ENCODE measurements at places on chromosomes 16 and 17.

- no peak for DNase-seq
Observed at GRCh38 chr17:11485336-11486100, 112.8 kb upstream of the DNAH9 start.

- no peak for DNase-seq
Observed at GRCh38 chr17:45370949-45371413, 54.2 kb upstream of the MAP3K14 start.

DNA sequence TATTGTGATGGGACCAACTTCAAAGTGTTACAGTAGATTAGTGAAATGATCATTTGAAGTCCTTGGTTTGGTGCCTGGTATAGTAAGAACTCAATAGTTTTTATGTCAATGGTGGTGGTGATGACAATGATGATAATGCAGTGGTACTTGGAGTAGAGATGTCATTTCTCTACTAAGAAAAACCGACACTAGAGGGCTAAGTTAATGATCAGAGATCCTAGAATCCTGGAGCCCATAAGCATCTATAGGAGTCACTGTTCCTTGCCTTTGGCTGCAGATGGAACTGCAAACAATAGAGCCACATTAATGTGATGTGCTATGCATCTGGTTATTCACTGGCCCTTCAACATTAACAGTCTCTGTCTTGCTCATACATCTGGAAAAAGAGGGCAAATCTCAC lies 103.8 kb downstream of the ANKFN1 start:
- no peak for DNase-seq

GRCh38 chr16:13390093-13390985 lies 488.9 kb downstream of the SHISA9 start:
- DNase-seq = no peak

DNA sequence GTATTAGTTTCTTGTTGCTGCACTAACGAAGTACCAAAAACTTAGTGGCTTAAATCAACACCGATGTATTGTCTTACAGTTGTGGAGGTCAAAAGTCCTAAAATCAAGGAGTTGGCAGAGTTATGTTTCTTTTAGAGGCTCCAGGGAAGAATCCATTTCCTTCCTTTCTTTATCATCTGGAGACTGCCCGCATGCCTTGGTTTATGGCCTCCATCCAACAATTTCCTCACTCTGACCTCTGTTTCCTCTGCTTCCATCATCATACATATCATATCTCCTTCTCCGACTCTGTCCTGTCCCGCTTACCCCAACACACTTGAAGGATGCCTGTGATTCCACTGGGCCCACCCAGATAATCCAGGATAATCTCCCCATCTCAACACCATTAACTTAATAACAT lies 627.8 kb downstream of the KCNJ2 start:
- DNase-seq = no peak

DNA sequence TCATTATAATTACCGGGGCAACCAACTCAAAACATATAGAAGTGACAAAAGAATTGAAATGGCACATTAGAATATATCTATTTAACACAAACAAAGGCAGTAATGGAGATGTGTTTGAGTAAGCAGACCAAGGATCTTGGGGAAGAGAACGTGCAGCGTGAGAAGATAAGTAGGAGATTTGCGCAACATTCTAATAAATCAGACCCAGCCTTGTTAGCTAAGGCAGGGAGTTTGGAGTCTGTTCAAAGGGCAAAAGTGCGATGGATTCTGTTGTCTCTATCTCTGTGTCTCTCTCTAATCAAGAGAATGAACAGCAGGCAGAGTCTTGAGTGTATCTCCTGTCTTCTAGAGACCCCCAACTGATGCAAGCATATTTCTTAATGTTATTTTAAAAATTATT lies 55.0 kb upstream of the FA2H start:
- no peak for DNase-seq

GRCh38 chr16:85752511-85753420 lies 1.9 kb upstream of the C16orf74 start:
- DNase-seq = no peak

DNA sequence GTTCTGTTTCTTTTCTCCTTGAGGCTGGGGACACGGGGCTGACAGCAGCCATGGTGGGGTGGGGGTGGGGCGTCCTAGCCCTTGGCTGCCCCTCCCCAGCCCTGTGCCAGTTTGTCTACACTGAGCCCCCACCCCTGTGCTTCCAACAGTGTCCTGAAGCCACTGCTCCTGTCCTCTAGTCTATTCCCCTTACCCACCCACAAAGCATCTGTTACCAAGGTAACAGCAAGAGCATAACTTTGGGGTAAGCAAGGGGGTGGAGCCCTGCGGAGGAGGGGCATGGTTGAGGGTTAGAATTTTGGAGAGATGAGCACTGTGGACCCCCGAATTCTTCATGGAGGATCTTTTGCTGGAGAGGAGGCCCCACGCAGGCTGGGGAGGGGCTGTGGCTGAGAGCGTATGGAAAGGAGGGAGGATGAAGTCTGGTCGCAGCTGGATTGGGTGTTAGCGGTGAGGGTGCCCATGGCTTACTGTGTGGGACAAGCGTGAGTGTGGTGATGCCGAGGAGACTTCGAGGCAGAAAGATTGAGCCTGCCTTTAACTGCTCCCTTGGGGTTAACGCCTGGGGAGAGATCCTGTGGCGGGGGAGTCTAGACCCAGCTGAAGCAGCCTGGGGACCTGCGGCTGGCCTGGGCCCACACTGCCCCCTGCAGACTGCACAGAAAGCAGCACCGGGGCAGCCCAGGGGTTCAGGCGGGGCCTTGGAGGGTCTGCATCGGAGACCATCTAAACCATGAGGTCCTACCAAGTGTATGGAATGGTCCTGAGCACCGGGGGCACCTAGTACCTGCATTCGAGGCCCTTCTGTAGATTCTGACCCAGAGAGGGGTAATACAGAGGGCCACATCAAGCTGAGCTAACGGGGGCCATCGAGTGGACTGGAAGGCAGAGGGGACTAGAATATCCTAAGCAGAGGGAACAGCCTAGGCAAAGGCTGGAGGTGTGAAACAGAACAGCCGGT lies 6.1 kb upstream of the STAC2 start:
- DNase-seq = peak; percentile 60

DNA sequence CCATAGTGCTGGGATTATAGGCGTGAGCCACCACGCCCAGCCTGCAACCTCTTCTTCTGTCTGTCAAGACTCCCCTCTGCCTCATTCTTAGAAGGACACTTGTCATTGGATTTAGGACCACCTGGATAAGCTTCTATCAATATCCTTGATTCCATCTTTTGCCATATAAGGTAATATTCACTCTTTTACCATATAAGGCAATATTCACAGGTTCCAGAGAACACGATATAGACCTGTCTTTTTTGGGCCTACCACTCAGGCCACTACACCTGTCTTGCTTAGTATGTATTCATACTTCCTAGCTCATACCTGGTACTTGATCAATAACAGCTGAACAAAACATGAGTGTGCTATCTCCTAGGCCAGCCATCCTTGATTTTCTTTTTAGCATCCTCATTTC lies 149.2 kb upstream of the TOX3 start:
- DNase-seq = no peak

- no peak for DNase-seq
Observed at GRCh38 chr17:13000561-13000960, 17.3 kb downstream of the ELAC2 start.

GRCh38 chr16:69566240-69566980 lies 644 bp downstream of the NFAT5 start:
- DNase-seq = peak; percentile 77

GRCh38 chr16:27820646-27821345 lies 242.7 kb downstream of the GSG1L start:
- DNase-seq = no peak

DNA sequence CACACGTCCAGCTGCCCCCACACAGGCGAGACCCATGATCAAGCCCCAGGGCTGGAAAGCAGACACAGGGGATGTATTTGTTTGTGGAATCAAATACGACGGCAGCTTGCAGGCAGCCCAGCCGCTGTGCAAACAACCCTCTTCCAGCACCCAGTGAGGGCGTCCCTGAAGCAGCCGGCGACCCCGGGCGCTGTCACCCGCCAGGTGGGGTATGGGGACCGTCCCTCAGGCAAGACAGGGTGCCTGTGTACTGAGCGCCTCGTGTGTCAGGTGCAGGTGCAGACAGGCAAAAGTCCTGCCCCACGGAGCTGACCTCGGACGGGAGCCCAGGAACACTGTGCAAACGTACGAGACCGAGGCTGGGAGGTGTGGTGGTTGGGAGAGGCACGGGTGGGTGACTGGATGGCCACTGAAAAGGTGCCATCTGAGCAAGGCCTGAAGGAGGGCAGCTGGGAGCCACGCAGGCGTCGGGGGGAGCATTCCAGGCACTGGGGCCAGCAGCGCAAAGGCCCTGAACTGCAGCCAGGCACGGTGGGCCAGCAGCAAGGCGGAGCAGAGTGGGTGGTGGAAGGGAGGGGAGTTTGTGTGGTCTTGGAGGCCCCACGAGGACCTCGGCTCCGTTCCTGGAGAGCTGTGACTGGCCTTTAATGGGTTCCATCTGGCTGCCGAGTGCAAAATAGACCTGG lies 48.5 kb downstream of the CBFA2T3 start:
- DNase-seq = no peak

- no peak for DNase-seq
Observed at GRCh38 chr17:47690121-47690520, 3.8 kb upstream of the TBKBP1 start.

DNA sequence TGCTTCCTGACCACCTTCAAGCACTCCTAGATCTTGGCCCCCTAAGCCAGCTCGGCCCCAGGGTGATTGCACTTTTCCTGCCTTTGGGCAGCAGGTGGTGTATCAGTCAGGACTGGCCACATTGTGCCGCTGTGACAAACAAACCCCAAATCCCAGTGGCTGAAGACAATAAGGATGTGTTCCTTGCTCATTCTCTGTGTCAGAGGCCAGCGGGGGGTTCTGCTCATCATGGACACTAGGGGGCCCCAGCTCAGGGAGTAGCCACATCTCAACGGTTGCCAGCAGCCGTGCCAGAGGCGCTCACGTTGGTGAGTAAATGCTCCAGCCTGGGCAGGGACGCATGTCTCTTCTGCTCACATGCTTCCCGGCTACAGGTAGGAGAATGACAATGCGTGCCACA lies 60.4 kb downstream of the ZDHHC7 start:
- no peak for DNase-seq

DNA sequence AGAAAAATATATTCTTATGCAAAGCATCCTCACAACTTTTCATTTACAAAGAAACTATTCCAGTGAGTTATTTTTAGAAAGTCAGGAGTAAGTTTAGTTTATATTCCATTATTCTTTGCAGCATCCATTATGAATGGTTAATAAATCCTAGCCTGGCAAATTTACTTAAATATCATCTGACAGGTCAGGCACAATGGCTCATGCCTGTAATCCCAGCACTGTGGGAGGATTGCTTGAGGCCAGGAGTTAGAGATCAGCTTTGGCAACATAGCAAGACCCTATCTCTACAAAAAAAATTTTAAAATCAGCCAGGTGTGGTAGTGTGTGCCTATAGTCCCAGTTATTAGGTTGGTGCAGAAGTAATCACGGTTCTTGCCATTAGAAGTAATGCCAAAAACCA lies 12.9 kb downstream of the ESRP2 start:
- DNase-seq = no peak

GRCh38 chr16:53374800-53375199 lies 59.5 kb upstream of the RBL2 start:
- no peak for DNase-seq

DNA sequence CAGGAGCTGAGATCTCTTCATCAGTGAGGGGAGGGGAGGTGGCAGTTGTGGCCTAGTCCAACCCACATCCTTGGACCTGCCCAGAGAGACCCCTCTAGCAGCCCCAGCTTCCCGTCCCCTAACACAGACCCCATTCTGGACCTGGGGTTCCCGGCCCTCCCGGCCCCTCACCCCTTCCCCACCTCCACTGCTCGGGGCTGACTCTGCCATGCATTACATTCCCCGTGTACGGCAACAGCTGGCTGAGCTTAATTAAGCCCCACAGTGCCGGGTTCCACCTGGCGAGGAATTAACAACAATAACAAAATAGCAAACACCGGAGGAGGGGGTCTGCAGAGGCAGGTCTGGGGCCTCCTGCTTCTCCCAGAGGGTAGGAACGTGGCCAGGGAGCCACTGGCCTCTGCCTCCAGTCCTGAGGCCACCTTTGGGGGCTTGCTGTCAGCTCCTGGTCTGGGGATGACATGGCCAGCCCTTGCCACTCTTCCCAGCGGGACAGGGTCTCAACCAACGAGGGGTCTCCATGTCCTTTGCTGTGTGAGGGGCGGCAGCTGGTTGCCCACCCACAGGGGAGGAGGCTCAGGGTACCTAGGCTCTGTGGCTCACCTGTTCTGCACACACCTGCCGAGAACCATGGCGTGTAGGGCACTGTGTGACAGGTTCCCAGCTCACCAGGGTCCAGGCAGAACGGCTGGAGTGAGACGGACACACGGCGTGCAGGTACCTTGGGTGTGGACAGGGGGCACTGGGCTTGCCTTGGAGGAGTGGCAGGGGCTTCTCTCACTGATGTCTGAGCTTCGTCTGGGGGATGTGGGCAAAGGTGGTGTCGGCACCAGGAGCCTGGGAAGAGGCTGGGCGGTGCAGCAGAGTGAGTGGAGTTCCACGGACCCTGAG lies 46.9 kb upstream of the CBFA2T3 start:
- DNase-seq = peak; percentile 47

DNA sequence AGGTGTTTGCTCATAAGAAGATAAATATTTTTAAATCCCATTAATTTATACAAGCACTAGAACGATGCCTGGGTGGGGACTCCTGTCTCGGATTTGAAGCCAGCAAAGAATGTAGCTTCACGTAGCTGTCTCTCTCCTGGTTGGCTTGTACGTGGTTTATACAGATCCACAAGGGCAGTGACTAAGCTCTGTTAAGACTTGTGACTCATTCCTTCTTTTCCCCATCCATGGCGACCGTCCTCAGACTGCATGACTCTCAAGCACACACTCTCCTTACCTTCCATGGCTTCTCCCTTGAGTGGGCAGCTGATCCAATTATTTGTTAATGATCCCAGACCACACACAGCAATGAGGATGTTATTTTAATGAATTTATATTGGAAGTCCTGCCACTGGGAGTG lies 679.7 kb upstream of the SOX9 start:
- no peak for DNase-seq

GRCh38 chr16:83343935-83344366 lies 463.8 kb upstream of the HSBP1 start:
- no peak for DNase-seq

DNA sequence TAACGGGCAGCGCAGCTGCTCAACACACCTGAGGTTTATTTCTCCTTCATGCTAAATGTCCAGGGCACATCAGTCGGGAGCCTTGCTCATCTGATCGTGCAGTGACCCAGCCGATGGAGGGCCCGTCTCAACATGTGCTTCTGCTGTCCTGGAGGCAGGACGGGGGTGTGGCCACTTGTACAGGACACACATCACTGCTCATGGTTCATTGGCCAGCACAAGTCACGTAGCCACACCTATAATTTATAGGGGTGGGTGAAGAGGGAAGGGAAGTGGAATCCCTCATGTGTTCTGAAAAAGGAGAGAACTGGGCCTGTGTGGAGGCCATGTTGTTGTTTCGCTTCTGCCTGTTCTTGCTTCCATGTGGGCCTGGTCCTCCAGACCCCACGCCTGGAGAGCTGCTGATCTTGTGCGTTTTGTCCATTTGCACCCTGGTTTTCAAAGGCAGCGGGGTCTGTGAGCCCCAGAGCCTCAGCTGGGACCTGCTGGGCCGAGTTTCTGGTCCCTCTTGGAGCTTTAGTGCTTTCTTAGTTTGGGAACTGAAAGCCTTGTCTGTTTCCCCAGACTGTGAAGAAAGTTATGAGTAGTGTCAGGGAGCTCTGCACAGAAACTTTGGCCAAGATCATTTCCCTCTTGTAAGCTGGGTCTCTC lies 60.5 kb downstream of the CMIP start:
- no peak for DNase-seq

GRCh38 chr17:81909966-81910839 lies 996 bp downstream of the PCYT2 start:
- DNase-seq = no peak

Measured in heart left ventricle (tissue), 16 donors.